Fibroblast of the aortic adventitia (primary cell): ENCODE measurements at places on chromosomes 6 and 20. TPM values are rescaled to one million over a fixed set of nuclear protein-coding genes. Genes with fewer than 3 reads are reported as not detected.

FERMT1 gene
- total RNA-seq = 2.9 and 8.8 TPM in 2 replicates

VIP gene
- total RNA-seq = not detected in 2 replicates

PNPLA1 gene
- total RNA-seq = 0.09 TPM in 1 of 2 replicates, not detected in the other

EDN3 gene
- total RNA-seq = not detected in 2 replicates

ECT2L gene
- under 0.01 and 3.3 TPM in 2 replicates for total RNA-seq

VSTM2L gene
- total RNA-seq = 0.57 and 1.4 TPM in 2 replicates

SRMS gene
- total RNA-seq = not detected in 2 replicates

PRELID3B gene
- total RNA-seq = 28.7 and 75.7 TPM in 2 replicates

SSTR4 gene
- not detected in 2 replicates for total RNA-seq

MTRF1L gene
- 26.8 and 28.2 TPM in 2 replicates for total RNA-seq

RIPPLY2 gene
- total RNA-seq = not detected in 2 replicates

TXLNB gene
- 0.33 and 0.36 TPM in 2 replicates for total RNA-seq

TMEM14A gene
- total RNA-seq = 16.3 and 60.1 TPM in 2 replicates

ZBTB9 gene
- total RNA-seq = 3.8 and 5.5 TPM in 2 replicates

OLIG3 gene
- total RNA-seq = 0.74 TPM in 1 of 2 replicates, not detected in the other

TSPO2 gene
- total RNA-seq = not detected in 2 replicates
